ENCODE measurements at places on chromosomes 5 and 9.

- DNase-seq: no peak
Observed at GRCh38 chr5:134540747-134541733, 15.6 kb downstream of the JADE2 start.

DNA sequence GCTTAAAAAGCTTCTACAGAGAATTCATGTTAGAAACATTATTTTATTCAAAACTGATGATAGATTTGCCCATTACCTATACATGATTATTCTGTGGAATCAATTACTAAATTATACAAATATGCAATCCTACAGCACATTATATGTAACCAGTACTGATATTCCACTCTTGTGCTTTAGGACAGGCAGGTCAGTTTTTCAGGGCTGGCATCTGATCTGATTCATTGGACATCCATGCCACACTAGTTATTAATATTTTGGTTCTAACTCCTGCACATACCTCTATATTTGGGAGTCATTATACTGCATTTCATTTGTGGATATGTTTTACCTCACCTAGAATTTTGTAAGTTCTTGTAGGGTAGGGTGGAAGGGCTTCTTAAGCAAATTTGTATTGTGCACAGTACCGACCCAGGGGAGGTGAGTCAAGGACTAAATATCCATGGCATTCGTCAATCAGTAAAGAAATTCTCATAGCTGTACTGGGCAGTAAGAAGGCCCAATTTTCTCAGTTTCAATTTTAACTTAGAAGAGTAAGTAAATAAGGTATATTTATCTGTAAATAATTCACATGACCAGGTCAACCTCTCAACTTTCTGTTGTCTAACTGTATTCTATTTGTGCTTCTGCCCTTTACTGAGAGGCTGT lies 33.5 kb downstream of the ELOVL7 start:
- no peak for DNase-seq

GRCh38 chr5:73525606-73526203 lies 27.5 kb downstream of the BTF3 start:
- DNase-seq: no peak

DNA sequence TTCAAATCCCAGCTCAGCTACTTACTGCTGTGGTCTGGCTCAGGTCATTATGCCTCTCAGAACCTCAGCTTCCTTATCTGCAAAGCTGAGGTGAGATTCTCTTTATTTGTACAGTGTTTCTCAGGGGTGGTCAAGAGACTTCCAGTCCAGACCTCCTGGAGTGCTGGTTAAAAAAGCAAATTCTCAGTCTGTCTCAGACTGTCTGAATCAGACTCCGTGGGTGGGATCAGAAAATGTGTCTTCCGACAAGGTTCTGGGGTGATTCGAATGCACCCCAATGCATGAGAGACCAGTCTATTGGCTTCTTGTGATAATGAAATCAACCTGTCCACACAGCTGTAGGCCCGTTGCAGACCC lies 137.7 kb upstream of the SMIM23 start:
- no peak for DNase-seq
